ENCODE measurements at places on chromosomes 7 and 10. TPM values are rescaled to one million over a fixed set of nuclear protein-coding genes. Genes with fewer than 3 reads are reported as not detected.

Gene FRMPD2
- not detected for total RNA-seq

Gene GPR15LG
- total RNA-seq, result not detected

Gene SPDYE6
- total RNA-seq, result 0.15 TPM

Gene LIPM
- not detected for total RNA-seq

Gene NPY
- not detected for total RNA-seq
